ENCODE measurements at places on chromosomes 13 and 19. TPM values are rescaled to one million over a fixed set of nuclear protein-coding genes. Genes with fewer than 3 reads are reported as not detected.

Gene CDX2
- not detected for polyA plus RNA-seq

Gene KASH5
- polyA plus RNA-seq: not detected

Gene ZNF534
- not detected for polyA plus RNA-seq

Gene FFAR1
- polyA plus RNA-seq: 0.03 TPM

Gene TGFBR3L
- 3.3 TPM for polyA plus RNA-seq

Gene POMP
- 61.9 TPM for polyA plus RNA-seq

Gene ATP8B3
- 9.2 TPM for polyA plus RNA-seq

Gene VSIG10L
- 4.1 TPM for polyA plus RNA-seq

Gene RNF17
- polyA plus RNA-seq: not detected

Gene HOMER3
- polyA plus RNA-seq: 130 TPM

Gene COX7A1
- polyA plus RNA-seq: 187 TPM

Gene IL12RB1
- 0.84 TPM for polyA plus RNA-seq

Gene SIGLEC9
- 4.6 TPM for polyA plus RNA-seq

Gene TECR
- polyA plus RNA-seq: 550 TPM

Gene PKN1
- polyA plus RNA-seq: 209 TPM

- no peak for DNase-seq
Observed at GRCh38 chr13:22929381-22930126, 251.2 kb upstream of the SGCG start.

DNA sequence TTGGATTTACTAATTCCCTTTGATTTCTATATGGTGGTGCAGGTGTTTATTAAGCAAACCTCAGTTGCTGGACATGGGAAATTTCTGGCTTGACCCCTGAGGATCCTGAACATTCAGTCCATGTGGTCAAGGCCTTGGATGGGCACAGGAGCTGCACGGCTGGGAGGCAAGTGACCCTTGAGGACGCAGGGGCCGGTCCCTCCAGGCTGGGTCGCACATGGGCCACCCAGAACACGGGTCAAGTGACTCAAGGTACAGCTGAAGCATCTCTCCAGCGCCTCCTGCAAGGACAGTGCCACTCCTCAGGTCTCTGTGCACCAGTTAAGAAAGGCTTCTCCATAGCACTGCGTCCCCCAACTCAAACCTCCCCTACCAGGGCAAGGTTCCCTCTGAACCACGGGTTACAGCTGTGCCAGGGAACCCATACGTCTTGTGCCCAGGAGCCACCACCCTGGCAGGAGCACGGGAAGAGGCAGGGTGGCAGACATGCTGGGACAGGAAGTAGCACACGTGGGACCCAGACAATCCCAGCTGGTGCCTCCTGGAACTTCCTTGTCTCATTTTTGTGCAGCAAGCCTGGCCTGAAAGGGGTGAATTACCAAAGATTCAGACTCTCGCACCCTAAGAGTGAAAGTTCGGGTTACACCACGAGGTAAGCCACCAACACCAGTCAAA, 93.1 kb downstream of the SPACA7 start:
- no peak for DNase-seq

- no peak for DNase-seq
Observed at GRCh38 chr13:22173610-22174009, 502.7 kb downstream of the FGF9 start.

DNA sequence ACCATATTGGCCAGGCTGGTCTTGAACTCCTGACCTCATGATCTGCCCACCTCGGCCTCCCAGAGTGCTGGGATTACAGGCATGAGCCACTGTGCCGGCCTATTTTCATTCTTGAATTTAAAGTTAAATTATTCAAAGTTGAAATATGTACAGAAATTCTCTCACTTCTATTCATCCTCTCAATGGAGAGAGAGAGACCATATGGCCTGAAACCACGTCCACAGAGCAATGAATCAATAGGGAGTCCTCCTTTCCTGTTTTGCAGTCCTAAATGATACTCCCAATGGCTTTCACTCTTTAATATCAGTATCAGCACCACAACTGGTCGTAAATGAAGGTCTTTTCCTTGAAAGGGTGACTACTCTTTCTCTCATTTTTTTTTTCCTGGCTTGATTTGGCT, 30.5 kb upstream of the KCTD4 start:
- no peak for DNase-seq

- no peak for DNase-seq
Observed at GRCh38 chr19:32720216-32720935, 809 bp downstream of the TDRD12 start.

DNA sequence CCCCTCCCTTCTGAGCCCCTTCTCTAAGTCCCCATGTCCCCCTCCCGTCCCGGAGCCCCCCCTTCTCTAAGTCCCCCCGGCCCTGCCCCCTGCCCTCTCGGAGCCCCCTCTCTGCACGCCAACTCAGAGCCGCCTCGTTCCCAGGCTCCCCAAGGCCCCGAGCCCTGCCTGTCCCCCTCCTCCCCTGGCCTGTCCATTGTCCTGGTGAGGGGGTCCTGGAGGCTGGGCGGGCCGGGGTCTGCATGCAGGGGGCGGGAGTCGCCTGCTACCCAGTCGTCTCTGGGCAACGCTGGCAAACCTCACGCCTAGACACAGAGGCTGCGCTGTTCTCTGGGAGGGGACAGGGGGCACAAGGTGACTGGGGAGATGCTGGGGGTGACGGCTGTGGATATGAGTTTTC, 39.2 kb upstream of the SEMA6B start:
- DNase-seq: no peak

DNA sequence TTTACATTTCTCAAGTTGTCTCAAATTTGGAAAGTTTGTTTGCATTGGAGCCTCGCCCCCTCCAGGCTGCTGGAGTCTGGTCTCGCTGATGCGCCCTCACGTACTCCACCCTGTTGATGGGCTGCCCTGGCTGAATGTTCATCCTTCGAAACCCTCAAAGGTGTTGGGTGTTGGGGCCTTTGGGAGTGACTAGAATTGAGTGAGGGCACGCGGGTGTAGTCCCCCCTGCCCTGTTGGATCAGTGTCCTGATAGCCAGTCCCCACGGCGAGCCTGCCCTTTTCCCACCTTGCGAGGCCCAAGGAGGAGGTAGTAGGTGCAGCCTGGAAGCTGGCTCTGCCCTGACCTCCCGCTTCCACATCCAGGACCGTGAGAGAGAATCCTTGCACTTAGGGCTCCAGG, 14.8 kb downstream of the TFDP1 start:
- DNase-seq: no peak

- no peak for DNase-seq
Observed at GRCh38 chr13:50796463-50796862, 47.0 kb downstream of the DLEU7 start.

DNA sequence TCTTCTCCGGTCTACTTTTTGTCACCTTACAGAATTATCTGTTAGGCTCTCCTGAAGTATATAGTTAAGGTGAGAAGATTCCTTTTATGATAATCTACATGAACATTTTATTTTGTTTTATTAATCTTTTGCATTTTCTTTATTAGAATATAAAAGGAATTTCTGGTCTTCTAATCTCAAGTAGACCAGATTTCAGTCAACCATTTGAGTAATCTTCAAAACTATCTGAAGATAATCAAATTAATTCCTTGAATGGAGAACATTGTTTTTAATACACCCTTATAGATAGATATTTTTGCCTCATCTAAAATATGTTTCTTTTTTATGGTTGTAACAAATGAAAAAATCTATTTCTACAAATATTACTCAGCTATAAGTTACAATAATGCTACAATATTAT, 381.7 kb upstream of the PCDH20 start:
- DNase-seq: no peak

GRCh38 chr13:21638319-21639282, 32.3 kb upstream of the FGF9 start:
- DNase-seq: peak; percentile 64

DNA sequence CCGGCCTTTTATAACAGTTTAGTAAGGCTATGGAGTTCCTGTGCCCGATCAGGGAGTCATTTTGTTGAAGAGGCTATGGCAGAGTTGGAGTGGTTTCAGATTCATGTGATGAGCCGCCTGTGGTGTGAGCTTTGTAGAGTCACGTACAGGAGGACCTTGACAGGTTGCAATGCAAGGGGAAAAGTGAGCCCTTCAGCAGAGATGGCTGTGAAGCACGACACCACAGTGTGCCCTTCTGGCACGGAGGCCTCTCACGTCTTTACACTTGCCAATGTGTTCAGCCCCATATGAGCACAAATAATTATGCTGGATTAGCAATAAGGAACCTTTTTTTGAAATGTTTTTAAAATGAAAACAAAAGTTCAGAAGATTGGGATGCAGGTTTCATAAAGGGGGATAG, 499.8 kb downstream of the LIG4 start:
- DNase-seq: no peak

DNA sequence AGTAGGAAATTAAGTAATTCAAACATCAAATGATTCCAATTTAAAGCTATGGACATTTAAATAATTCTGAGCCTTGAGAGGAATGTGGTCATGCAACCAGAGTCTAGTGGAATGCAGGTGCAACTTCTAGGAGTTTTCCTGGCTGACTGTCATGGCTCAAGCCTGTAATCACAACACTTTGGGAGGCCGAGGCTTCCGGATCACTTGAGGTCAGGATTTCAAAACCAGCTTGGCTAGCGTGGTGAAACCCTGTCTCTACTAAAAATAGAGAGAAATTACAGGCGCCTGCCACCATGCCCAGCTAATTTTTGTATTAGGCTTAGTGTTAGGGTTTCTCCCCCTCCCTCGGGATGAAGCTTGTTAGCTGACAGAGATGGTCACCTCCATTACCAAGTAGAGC, 6.4 kb downstream of the ZNF808 start:
- peak; percentile 23 for DNase-seq

GRCh38 chr19:16778796-16779411, 50.3 kb upstream of the SIN3B start:
- DNase-seq: peak; percentile 68

GRCh38 chr13:85597790-85598500, 201.3 kb downstream of the SLITRK6 start:
- no peak for DNase-seq

Data from adrenal gland (tissue), 19 donors.